ENCODE measurements at places on chromosomes 11 and 22.

GRCh38 chr22:26115266-26115665 is 54.0 kb upstream of the SEZ6L start:
- no peak for DNase-seq

DNA sequence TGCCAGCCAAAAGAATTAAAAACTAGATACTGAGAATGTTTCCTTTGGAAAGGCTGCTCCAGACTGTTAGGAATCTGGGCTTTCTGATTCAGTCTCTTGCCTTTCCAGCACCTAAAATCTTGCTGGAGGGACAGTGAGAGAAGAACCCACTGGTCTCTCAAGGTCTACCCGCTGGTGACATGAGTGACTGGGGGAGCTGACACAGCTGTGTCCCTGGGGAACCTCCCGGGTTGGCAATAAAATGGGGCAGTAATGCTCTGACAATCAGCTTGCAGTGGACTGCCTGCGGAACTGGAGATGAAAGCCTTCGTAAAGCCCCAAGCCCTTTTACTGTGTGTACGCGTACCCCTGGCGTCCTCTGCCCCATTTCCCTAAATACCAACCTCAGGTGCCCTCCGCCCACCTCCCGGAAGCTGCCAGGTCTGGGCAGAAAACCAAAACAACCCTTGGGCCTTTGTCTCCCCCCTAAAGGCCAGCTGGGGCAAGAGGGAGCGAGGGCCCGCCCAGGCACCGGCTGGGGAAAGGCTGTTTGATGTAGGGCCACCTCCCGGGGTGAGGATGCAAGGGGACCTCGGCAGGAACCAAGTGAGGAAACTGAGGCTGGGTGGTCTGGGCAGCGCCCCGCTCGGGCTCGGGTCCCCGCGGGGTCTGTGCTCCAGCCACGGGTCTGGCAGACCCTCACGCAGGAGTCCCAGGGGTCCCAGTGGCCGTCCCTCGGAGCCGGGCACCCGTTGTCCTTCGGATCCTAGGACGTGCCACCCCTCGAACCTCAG is 741 bp downstream of the CARS1 start:
- DNase-seq = no peak

DNA sequence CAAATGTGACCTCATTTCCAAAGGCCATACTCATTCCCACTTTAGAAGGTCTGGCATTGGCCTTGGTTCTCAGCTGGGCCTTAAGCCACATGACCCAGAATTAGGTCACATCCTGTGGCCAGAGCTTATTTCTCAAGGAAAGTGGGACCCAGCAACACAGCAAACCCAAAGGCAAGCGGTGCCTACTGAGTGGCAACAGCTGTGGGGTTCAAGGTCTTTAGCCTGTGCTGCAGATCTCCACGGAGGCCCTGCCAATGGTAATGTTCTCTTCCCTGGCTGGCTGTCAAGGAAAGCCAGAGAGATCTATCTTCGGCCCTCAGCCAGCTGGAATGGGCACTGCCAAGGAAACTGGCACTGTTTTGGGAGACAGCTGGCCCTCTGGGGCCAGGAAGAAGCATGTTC is 41.5 kb upstream of the TP53I11 start:
- no peak for DNase-seq

- no peak for DNase-seq
Measured at GRCh38 chr22:20246368-20247009, 21.6 kb downstream of the RTN4R start.

DNA sequence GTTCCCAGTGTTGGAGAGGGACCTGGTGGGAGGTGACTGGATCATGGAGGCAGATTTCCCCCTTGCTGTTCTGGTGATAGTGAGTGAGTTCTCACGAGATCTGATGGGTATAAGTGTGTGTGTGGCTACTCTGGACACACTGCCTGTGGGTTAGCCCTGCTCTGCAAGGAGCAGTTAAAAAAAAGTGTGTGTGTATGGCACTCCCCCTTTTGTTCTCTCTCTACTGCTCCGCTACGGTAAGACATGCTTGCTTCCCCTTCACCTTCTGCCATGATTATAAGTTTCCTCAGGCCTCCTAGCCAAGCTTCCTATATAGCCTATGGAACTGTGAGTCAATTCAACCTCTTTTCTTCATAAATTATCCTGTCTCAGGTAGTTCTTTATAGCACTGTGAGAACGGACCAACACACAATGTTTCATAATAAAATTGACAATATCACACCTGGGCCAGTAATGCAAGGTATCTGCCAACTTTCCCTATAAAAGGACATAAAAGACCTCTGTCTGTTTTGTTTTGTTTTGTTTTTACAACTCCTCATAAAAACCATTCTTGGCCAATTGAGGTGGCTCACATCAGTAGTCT is 20.2 kb downstream of the CLTCL1 start:
- DNase-seq = no peak

GRCh38 chr22:17084554-17085276 is at the start of gene IL17RA:
Gene IL17RA, plus strand, starts transcription at chr22:17085000. Its CDS starts 92 bp downstream, at chr22:17085092.
- peak; percentile 83 for DNase-seq

DNA sequence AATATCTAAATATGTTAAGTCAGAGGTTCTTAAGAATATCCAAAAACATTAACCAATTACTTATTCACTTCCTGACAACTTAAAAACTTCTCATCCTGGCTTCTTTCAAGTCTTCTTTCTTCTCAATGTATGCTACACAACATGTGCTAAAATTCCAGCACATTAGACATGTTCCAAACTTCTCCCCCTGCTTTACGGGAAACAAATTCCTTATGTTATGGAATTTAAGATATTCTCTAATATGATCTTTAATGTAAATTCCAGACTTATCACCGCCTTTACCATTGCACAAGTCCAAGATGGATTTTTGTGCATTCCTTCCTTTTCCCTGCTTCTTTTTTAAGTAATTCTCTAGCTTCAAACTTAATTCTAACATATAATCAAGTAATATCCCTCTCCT is 964.5 kb upstream of the CHORDC1 start:
- no peak for DNase-seq

- no peak for DNase-seq
Measured at GRCh38 chr22:49738006-49738405, 89.7 kb downstream of the BRD1 start.

GRCh38 chr11:94002226-94002625 is 18.9 kb upstream of the HEPHL1 start:
- DNase-seq = no peak

GRCh38 chr11:73215191-73216134 is 2.6 kb upstream of the P2RY2 start:
- DNase-seq = no peak

- no peak for DNase-seq
Measured at GRCh38 chr11:35747668-35748067, 85.1 kb downstream of the TRIM44 start.

GRCh38 chr11:81220146-81220895 is 1513.3 kb downstream of the FAM181B start:
- no peak for DNase-seq

- no peak for DNase-seq
Measured at GRCh38 chr22:36365020-36365411, 22.8 kb downstream of the MYH9 start.

DNA sequence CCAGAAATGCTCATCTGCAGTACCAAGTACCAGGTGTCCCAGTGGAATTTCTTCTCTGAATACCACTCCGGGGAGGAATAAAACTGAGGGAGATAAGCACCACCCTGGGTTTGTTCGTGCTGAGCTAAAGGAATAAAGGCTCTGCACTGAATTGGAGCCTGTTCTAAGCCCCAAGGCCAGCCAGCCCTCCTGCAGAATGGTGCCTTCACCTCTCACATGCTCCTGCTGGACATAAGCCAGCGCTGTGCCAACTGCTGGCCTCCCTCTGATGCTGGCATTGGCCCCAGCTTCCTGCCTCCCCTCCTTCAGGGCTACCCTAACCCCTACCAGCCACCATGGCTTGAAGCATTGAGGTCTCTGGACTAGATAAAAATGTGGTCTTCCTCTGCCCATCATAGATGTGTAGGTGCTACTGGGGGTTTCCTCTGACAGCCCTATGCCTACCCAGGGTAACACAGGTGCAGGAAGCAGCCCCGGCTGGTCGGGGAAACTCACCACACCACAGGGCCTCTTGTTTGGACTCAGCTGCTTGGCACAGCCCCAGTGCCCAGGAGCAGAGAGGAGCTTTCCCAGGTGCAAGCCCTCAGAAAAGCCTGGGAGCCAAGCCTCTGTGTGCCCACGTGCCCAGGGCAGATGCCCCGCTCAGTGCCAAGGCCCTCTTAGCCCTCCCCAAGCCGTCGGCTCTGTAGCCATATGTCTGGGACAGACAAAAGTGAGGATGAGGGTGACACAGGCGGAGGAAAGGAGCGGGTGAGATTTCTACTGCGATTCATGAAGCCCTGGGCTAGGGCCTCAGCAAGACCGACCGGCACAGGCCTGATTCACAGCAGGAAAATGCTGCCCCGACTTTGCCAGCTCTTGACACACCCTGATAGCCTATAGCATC is 34.1 kb upstream of the JAM3 start:
- no peak for DNase-seq

DNA sequence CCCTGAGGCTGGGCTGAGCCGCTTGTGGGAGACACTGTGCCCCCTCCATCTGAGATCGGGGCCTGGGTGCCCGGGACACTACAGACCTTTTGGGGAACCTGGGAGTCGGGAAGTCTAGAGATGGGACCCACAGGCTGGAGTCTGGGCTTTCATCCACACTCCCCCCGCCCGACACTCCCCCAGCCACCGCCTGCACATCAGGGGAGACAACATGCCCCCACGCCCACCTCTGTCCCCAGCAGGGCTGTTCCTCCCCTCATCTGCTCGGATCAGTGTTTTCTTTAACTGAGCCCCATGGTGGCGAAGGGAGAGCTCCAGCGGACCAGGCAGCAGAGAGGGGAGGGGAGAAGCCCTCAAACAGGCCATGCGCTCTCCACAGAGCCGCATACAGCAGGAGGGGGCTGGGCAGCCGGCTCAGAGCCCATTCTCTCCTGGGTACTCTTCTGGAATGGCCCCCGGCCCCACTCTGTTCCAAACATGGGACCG is 174.7 kb downstream of the IGLL1 start:
- DNase-seq = no peak

GRCh38 chr11:57349491-57350274 is 11.5 kb downstream of the P2RX3 start:
- DNase-seq = peak; percentile 53

DNA sequence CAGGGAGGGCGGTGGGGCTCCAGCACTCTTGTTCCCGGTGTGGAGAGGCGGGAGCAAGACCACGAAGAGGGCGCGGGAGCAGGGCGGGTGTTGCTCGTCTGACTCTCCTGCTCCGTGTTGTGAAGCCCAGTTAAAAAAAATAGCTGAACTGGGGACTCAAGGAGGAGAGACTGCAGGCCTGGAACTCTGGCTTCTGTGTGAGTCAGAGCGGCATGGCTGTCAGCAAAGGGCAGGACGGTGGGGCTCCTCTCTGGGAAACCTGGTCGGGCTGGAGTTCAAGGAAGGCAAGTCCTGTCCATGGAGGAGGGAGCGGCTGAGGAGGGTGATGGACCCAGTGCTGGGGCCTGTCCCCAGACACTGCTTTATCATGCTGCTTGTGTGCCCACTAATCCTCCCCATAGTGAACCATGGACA is 152.3 kb downstream of the FEZ1 start:
- DNase-seq = no peak

DNA sequence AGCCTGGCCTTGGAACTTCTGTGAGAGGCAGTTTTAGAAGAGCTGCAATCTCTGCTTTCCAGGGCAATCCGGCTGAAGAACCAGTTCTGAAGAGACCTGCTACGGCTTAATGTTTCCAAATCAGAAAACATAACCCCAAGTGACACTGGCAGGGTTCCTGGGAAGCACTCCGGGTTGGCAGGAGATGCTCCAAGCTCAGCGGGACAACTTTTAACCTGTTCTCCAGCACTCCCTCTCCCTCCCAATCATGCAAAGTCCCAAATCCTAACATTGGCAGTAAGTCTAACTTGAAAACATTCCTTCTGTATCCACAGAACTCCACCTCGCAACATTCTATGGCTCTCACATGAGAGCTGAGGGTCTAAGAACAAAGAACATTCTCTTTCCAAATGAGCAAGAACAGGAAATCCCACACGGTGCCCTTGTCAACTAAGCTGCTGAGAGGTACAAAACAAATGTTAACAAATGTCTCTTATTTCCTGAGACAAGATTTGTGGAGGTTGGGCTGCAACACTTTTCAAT is 48.5 kb upstream of the MN1 start:
- no peak for DNase-seq

GRCh38 chr11:65912845-65913244 is 6.0 kb downstream of the C11orf68 start:
- no peak for DNase-seq

- no peak for DNase-seq
Measured at GRCh38 chr11:130769782-130770535, 146.3 kb downstream of the SNX19 start.

DNA sequence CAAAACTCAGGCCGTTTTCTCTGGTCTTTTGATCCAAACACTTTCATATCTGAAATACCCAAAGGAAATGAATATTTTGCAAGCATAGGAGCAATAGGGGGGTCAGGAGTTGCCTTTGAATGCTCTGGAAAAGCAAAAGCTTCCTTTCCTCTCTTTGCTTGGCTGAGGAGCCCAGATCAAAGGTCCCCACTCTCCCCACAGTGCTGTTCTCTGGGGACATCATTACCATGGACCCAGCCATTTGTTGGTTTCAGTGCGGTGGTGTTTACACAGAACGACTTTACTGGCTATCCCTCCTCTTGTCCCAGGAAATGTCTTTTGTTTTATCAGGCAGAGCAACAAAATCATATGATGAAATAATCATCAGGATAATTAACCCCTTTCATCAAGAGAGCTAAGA is 1089.1 kb downstream of the TBC1D22A start:
- DNase-seq = no peak

DNA sequence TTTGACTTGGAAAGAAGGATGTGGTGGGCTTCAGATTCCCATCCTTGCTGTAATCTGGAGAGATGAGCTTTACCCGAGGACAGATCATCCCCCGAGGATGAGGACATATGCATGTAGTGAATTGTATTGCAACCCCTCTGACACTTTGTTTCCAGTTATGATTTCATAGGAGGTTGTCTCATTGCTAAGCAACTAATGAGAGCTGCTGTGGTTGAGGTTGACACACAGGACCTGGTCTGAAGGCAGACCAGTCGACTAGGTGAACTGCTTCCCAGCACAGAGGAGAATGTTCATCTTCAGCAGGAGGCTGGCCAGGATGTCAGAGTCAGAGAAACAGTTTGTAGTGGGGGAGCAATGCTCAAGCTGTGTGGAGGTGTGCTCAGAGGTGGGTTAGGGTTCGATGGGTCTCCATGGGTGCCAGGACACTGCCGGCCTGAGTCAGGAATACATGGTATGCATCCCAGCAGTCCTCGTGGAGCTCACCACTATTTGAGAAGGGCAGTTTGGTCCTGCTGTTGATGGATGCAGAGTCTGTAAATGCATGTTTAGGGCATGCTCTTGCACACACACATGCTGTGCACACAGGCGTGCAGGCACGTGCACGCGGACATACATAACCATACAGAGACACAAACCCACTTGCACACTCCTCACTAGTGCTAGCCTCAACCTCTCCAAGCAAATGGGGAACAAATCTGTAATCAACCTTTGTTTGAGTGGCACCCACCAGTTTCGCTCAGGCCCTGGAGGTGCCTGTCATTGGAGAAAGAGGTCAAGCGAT is 153.7 kb downstream of the TBC1D22A start:
- DNase-seq = no peak
